ENCODE measurements at places on chromosomes 4 and X.

GRCh38 chrX:130025256-130025655 lies 42.8 kb downstream of the BCORL1 start:
- no peak for DNase-seq

GRCh38 chr4:169650227-169650936 lies 30.0 kb downstream of the CLCN3 start:
- no peak for DNase-seq

DNA sequence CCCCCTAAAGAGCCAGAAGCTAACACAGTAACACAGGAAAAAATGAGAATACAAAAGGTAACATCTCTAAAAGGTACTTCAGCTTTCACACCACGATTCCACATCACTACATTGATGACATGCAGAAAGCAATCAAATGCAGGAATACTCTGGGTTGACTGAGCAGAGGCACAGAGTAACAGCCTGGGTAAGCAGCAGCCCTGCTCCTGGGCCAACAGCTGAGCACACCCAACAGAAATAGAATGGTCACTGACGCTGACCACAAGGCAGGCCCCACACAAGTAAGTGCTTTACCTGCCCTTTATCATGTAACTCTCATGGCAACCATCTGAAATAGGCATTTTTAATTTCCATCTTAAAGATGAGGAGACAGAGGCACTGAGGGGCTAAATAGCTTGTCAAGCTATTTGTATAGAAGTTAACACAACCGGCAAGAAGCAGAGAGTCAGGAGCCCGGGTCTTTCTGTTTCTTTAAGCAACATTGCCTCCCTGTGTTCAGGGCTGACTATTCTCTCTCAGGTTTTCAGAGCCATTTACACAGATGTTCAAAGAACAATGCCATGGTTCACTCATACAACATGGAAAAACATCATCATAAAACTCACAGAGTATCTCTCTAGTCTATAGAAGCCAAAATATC lies 168.9 kb downstream of the ZNF674 start:
- no peak for DNase-seq

DNA sequence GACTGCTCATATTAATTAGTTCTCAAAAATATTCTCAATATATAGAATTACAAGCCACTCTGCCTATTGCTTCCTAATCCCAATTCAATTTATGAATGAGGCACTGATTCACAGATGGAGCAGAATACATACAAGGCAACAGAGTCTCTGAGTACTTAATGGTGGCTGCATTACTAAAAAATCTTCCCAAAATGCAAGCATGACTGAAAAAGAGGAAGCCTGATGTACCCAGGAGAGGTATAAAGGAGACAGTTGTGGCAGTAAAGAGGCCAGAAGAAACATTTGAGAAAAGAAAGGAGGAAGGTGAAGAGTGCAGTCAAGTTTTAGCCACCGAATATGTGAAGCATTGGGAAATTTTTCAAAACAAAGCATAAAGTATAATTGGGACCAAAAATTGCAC lies 163.2 kb upstream of the INTU start:
- DNase-seq, result no peak

DNA sequence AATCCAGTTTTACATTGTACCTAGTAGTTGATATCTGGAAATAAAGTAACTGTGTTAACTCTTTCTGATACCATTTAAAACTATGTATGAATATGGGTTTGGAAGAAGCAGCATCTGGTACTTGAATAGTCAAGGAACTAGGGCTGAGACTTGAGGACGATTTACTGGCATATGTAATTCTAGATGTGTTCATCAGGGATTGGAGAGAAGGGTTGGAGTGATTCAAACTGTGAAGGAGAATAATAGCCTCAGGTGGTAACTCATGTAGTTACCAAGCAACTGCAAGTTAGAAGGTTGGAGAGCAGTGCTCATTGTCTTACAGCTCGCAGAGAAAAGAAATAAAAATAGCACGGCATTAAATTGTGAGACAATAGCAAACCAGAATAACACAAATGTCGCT lies 29.5 kb upstream of the TXLNG start:
- no peak for DNase-seq

DNA sequence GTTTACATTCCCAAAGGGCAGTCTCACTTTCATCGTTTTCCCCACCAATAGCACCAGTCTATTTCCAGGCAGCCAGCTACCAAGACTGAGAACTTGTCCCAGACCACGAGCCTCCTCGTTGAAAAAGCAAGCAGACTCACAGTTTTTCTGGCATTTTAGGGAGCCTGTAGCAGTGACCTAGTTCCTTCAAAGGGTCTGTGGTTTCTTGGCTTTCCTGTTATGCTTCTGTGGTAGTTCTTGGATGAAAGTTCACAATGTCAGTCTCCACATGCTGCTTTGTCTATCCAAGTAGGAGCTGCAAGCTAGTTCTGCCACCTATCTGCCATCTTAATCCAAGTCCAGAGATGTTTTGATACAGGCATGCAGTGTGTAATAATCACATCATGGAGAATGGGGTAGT lies 151.6 kb upstream of the ZC4H2 start:
- DNase-seq, result no peak

- no peak for DNase-seq
These were observed 1.5 kb downstream of the FHDC1 start for GRCh38 chr4:152937336-152938236.

DNA sequence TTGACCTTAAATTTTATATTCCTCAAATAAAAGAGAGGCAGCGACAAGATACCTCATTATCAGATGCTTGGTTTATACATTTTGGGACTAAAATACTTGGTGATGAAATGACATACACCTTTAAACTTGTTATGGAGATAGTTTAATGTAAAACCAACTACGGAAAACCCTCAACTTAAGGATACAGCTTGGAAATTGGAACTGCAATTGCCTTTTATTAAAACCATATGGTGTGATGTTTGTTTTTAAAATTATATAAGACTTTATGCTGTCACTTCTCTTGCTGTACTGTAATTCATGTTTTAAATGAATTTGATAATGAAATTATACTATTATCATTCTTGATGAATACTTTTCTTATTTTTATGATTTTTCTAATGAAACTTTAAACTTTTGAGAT lies 25.9 kb downstream of the METTL14 start:
- DNase-seq, result no peak

GRCh38 chr4:118740869-118741268 lies 55.7 kb downstream of the METTL14 start:
- no peak for DNase-seq

DNA sequence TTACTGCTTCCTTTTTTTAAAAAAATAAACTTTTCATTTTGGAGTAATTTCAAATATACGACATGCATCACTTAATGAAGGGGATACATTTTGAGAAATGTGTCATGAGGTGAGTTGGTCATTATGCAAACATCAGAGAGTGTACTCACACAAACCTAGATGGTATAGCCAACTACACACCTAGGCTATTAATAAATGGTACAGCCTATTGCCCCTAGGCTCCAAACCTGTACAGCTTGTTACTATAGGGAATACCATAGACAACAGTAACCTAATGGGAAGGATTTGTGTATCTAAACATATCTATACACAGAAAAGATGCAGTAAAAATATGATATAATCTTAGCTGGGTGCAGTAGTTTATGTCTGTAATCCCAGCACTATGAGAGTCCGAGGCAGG lies 29.1 kb downstream of the SETD7 start:
- no peak for DNase-seq

DNA sequence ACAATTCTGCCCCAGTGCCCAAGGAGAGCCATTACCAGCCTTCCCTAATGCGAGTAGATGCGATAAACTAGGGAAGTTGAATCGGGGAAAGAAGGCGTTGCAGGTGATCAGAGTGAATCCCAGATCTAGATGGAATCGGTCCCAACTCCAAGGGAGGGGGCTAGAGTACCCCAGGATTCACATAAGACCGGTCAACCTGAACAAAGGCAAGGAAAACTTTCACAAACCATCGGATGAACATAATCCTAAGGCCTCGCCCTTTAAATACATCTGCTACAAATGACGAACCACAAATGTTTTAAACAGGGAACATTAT lies 11.2 kb upstream of the ZCCHC13 start:
- DNase-seq, result no peak

GRCh38 chr4:81601358-81601694 lies 129.6 kb upstream of the RASGEF1B start:
- DNase-seq, result no peak

DNA sequence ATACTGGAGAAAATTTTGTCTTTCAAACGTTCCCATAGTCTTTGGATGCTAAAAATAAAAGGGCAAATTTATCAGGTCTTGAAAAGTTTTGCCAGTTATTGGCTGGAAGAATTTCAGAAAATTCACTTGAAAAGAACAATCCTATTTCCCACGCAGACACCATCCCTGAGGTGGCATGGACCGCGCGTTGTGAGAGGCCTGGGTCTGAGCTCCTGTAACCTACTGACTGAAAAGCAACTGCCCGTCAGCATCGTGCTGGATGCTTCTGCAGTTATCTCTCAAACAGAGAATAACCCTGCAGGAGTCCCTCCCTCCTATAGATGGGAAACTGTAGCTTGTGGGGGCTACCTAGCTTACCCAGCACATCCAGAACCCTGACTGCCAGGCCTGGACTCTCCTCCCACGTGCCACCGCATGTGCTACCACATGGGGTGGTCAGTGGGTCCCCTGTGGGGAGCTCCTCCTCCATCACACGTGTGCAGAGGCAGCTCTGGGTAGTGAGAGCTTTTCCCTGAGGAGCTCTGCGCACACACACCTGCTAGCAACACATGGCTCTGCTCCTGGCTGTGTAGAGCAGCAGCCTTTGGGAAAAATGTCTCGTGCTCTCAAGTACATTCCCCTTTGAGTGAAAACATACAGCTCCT lies 36.1 kb downstream of the NSG1 start:
- DNase-seq, result no peak

DNA sequence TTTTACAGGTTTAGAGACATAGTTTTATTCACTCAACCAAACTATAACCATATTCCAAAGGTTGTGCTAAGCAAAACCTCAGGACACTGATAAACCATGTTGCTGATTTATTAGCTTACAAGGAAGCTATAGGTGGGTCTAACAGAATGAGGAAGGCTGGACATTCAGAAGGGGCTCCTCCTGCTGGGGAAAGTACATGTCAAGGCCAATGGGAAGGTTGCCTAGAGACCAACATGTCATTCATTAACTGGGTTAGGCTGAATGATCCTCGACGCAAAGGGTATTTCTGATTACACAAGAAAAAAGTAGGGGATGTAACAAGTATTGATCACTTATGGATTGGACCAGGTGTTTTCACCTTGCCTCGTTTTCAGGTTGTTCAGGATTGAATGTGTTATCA lies 30.3 kb downstream of the SLC10A6 start:
- no peak for DNase-seq

- DNase-seq, result no peak
These were observed 72.2 kb downstream of the BLTP1 start for GRCh38 chr4:122224348-122224747.

- no peak for DNase-seq
These were observed 16.7 kb downstream of the EDA2R start for GRCh38 chrX:66622209-66622608.

DNA sequence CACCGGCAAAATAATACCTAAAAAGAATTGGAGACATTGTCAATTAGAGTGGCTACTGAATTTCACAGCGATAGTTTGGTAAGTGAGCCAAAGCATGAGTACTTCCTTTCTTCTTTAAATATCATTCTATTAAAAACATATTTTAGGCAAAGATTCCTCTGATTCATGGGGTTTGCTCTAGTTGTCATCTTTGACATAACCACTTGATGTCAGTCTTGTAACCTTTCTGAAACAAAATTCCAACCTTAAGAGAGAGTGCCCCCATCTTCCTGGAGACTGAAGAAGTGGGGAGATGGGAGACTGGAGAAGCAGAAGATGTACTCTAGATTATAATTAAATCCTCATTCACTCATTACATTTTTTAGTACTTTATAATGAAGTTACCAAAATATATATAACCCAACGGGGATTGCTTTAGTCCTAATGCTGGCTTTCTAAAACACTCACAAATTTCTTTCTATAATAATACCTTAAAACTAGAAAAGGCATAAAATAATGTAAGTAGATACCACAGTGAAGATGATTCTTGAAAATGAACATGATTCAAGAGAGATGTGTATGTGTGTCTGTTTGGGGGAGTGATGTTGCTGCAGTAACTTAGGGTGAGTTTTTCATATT lies 96.4 kb downstream of the EMCN start:
- no peak for DNase-seq

DNA sequence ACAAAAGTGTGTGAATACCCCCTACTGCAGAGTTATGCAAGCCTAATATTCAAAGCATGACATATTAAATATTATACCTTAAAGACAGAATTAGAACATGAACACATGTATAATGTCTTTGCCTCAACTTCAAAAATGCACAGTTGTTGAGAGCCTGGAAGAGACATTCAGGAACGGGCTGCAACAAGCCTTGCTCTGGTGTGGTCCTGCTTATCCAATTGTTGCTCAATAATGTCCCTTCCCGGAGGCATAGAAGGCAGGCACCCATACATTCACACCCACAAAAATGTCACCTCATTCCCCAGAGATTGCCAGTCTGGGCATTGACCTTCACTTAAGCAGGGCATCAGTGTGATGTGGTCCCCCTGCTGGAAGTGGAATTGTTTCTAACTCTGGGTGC lies 238.8 kb downstream of the CBR4 start:
- no peak for DNase-seq

GRCh38 chr4:176939445-176939844 lies 146.7 kb upstream of the VEGFC start:
- DNase-seq, result no peak

DNA sequence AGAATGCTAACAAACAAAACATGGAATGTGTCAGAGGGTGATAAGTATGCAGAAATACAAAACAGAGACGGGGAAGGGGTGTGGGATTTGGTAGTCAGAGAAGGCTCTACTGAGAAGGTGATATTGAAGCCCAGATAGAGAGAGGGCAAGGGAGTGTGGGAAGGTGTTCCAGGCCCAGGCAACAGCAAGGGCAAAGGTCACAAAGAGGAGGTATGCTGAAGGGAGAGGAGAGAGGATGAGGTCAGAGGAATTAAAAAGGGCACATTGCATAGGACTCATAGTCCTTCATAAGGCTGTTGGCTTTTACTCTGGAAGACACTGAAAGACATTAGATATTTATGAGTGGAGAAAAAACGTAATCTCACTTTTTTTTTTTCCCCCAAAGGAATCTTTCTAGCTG lies 82.6 kb upstream of the TNIP3 start:
- no peak for DNase-seq

DNA sequence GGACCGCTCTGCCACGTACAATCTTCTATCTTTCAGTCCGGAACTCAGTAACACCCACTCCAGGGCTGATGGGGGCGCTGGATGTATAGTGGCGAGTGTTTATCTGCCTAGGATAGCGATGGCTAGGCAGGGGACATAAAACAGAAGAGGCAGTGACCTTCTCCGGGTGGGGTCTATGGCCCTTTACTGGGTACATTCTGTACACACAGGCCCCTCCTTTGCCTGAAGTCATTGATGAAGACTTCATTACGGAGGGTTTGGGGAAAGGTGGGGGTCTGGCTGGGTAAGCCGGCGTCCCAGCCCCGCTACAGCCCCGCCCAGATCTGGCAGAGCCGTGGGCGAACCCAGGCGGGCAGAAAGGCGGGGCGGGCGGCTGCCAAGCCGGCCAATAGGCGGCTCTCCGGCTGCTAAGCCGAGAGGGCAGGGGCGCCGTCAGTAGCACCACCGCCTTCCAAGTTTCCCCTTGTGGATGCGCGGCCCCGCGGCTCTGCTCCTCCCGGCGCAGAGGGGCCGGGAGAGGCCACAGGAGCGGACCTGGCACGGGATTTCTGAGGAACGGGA lies at the start of gene CHST7:
CHST7 (plus strand) TSS at position 435 of the 561 bp plus-strand sequence. CDS start 167 bp downstream, outside the sequence.
- peak; percentile 45 for DNase-seq

GRCh38 chr4:94974773-94975172 lies 217.0 kb downstream of the BMPR1B start:
- no peak for DNase-seq

Data from effector memory CD4-positive, alpha-beta T cell (primary cell).